Dermis microvascular lymphatic vessel endothelial cell (primary cell): ENCODE measurements at places on chromosomes 5 and 9. TPM values are rescaled to one million over a fixed set of nuclear protein-coding genes. Genes with fewer than 3 reads are reported as not detected.
A peak's percentile ranks its signal among the peaks of the same experiment; 100 is the strongest.

DNA sequence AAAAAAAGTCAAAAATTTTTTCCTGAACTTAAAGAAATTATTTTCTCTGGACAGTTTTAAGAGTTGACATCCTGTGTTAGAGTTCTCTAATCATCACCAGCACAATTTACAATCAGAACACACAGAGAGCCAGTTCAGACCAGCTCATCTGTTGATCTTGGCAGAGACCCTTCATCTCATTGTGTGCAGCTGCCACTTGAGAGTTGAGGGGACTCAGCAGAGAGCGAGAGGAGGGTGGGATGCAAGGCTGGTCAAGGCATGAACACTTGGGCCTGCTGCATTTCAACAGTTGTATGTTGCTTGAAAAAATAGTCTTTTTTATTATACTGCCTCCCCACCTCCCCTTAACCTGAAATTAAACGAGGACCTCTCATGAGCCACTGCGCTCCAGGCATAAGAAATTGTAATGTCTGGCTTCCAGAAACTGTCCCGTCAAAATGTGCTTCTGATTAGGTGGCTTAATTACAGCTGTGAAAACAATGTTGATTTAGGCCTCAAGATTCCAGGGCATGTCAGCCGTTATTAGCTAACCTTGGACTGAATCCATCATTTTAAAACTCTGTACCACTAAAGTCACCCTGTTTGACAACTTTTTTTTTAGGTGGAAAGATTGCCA, 383.6 kb downstream of the CCDC171 start:
- DNase-seq: no peak

DNA sequence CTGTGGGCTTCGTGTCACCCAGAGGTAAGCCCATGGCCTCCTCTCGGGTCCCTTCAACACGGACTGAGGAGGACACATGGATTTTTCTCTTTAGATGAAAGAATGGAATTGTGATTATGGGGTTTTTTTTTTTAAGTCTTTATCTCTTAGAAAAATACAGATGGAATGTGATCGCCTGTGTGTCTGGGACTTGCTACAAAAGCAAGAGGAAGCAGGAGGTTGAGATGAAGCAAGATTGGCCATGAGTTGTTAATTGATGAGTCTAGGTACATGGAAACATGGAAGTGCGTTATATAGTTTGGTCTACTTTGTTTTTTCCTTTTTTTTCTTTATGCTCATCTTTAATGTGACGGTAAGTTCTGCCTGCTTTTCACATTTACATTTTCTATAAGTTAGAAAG, 14.6 kb downstream of the USP20 start:
- peak; percentile 18 for DNase-seq

DNA sequence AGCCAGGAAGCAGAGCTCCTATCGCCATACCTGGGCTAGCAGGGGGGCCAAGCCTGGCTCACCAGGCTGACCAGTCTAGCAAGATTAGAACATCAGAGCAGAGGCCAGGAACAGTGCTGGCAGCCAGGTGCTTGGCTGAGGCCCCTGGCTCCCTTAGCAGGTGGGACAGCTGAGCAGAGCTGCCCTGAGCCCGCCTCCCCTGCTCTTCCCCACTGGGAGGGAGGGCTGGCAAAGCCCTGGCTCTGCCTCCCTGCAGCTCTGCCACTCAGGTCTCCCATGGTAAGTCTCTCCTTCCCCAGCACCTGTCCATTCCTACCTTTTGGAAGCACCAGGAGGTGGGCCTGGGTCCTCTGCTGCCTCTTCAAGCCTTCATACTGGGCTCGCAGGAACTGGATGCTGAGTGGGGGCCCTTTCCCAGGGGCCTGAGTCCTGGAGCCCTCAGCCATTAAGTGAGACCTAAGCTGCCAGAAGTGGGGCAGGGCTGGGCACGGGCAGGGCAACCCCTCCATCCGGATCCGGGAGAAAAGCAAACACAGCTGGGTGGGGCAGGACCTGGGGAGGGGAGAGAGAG, 803 bp downstream of the C9orf152 start:
- DNase-seq: no peak

DNA sequence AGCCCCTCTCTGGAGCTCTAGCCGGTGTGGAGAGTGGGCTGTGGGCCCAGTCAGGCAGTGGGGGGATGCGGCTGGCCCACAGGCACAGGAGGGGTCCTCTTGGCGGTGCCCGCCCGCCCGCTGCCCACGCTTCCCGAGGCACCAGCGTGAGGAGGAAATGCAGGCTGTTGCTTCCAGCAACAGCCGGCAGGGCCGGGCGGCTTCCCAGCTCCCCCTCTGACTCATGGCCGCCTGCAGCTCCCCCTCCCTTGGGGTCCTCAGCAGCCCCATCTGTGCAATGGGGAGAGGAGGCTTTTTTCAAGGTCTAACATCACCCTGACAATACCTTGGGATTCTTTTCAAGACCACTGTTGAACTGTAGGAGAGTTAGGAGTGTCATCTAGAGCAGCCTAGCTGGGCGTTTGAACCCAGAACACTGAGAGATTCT, 10.4 kb downstream of the CXXC5 start:
- DNase-seq: no peak

DNA sequence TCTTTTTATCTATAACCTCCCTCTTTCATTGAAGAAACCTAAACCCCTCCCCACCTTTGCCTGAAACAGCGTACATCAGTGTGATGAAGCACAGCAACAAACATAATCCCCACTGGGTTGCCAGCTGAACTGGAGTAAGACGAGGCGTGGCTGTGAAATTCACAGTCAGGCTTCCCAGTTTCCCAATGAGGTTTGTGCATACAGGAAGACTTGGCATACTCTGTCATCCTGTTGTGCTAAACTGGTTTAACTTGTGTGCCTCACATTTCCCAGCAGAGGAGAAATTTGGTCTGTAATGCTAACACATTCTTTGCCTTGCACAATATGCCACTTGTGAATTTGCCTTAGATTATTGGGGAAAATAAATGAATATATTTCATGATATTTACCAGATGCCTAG, 121.5 kb downstream of the SV2C start:
- no peak for DNase-seq

GRCh38 chr5:95788493-95788892, 34.0 kb downstream of the GLRX start:
- no peak for DNase-seq

- DNase-seq: no peak
Measured at GRCh38 chr9:34176089-34176488, 2.8 kb upstream of the UBAP1 start.

DNA sequence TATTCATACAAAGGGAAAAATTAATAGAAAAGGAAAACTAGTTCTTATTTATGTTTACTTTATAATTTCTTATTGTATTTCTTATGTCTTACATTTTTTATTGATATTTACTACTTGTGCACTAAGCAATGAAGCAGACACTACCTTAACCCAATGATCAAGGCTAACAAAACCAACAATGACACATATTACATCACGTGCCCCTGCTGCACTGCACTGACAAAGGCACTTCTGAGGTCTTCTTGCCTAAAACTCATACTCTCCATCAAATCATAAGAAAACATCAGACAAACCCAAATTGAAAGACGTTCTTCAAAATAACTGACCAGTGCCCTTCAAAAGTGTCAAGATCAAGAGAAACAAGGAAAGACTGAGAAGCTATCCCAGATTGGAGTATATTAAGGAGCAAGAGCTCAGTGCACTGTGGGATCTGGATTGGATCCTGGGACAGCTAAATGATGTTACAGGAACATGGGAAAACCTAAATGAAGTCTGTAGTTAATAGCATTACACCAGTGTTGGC, 230.9 kb downstream of the AUH start:
- no peak for DNase-seq

GRCh38 chr5:78501411-78502352, 141.3 kb downstream of the SCAMP1 start:
- DNase-seq: no peak

DNA sequence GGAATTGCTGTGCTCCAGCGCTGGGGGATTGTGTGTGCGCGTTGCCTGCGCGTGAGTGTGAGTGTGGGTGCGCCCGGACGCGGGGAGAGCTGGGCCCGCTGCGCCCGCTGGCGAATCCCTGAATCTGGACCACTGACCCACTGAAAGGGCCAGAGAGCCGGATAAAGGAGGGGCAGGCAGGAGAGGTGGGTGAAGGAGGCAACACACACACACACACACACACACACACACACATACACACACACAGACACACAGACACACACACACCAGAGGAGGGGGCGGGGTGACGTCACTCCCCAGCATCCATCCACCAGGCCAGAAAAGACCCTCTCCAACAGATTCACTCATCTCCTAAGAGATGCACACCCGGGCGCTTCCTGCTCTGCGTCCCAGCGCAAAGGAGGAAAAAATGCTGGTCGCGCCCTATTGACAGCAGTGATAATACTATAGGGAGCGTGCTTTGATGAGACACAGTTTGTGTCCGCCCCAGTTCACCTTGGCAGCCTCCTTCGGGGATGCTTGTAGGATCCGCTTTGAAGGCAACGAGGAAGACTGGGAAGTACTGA, 1059.1 kb upstream of the DMAC1 start:
- DNase-seq: no peak

DNA sequence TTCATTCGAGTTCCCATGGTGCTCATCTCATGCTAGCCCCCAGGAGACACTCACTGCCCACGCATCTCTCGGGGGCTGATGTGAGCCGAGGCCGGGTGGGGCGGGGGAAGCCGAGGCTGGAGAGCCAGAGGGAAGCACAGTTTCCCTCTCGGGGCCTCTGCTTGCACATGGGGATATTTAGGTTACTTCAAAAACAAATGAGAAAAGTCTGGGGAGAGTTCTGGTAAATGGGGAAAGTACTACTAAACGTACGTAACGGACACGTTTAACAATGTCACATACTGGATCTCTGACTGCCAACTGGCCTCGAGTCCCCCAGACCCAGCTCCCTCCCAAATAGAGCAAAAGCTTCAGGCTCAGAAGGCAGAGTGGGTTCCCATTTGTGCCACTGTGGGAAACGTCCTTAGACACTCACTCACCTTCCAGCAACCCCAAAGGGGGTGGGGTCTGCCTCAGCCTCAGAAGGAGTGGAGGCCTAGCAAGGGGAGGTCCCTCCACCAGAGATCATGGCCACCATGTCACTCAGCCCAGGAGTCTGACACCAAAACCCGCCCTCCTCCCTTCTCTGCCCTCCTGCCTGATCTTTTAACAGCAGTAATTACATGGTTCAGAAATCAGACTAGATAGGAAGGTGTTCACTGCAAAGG, 33.8 kb upstream of the NTNG2 start:
- no peak for DNase-seq

- DNase-seq: peak; percentile 60
Measured at GRCh38 chr9:120710110-120710981, 3.9 kb downstream of the MEGF9 start.

Gene SHB
- 14.1 and 19.8 TPM in 2 replicates for total RNA-seq

Gene EDIL3
- total RNA-seq: under 0.01 TPM in 2 replicates

Gene IFNA13
- total RNA-seq: not detected in 2 replicates

Gene GDNF
- total RNA-seq: not detected in 2 replicates

Gene BBLN
- total RNA-seq: 26.3 and 62.5 TPM in 2 replicates

Gene PTGER4
- 5.7 and 5.9 TPM in 2 replicates for total RNA-seq

Gene ITK
- not detected in 2 replicates for total RNA-seq

Gene ARL10
- total RNA-seq: 6.0 and 11.9 TPM in 2 replicates

Gene PAEP
- total RNA-seq: not detected in 2 replicates

Gene KCNIP1
- 33.6 and 102 TPM in 2 replicates for total RNA-seq

Gene CLIC3
- not detected in 2 replicates for total RNA-seq
